HT1080 (cell line): ENCODE measurements at places on chromosomes 16 and 17.

DNA sequence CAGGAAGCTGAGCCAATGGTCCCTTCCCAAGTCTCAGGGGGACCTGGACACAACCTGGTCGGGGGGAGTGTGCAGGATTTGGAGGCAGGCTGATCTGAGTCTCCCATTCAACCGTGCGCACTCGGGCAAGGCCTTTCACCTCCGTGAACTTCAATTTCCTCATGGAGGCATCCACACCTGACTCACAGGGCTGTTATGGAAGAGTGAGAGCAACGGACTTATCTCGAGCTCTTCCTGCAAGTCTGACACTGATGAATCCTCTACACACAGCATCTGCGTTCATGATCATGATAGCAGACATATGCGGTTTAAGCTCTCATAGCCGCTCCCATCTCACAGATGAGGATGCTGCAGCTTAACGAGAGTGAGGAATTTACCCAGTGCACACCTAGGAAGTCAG, 21.6 kb downstream of the TIMM22 start:
- no peak for DNase-seq

DNA sequence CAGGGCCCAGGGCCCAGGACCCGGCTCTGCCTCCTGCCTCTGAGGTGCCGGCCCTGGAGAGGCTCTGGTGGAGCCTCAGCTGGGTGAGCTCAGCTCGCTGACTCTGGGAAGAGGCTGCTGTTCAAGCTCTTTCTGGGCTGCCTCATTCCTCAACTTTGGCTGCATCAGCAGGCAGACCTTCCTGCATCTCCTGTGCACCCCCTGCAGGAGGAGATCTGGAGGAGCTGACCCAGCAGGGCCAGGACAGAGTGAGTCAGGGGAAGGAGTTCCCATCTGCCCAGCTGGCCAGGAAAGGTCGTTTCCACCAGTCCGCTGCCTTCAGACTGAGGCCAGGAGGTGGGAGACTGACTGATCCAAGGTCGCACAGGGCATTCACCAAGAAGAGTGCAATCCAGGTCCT, 10.7 kb downstream of the CRHR1 start:
- peak; percentile 14 for DNase-seq

DNA sequence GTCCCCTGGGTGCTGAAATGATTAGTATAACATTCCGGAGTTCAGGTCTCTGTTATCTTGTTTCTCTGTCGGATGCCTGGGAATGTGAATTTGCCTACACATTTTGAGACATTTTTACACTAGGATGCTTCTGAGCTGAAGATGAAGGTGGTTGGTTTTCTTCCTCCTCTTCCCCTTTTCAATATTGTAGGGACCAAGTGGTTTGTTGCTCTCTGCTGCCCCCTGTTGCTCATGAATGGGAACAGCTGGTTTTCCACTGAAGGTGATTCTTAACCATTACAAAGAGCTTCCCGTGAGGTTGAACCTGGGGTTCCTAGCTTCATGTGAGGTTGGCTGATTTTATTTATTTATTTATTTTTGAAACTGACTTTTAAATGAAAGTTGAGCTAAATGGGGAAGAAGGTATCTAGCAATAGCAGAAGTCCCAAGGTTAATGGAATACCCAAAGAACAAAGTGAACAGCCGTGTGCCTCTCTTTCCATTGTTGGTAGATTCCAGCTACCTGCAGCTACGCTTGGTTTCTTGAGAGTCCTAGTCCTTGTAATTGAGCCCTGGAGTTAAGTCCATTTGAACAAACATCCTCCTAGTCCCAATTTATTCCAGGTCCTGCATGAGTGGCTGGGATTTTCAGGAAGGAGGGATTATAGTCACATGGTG, 983.9 kb upstream of the EEF2KMT start:
- peak; percentile 45 for DNase-seq

DNA sequence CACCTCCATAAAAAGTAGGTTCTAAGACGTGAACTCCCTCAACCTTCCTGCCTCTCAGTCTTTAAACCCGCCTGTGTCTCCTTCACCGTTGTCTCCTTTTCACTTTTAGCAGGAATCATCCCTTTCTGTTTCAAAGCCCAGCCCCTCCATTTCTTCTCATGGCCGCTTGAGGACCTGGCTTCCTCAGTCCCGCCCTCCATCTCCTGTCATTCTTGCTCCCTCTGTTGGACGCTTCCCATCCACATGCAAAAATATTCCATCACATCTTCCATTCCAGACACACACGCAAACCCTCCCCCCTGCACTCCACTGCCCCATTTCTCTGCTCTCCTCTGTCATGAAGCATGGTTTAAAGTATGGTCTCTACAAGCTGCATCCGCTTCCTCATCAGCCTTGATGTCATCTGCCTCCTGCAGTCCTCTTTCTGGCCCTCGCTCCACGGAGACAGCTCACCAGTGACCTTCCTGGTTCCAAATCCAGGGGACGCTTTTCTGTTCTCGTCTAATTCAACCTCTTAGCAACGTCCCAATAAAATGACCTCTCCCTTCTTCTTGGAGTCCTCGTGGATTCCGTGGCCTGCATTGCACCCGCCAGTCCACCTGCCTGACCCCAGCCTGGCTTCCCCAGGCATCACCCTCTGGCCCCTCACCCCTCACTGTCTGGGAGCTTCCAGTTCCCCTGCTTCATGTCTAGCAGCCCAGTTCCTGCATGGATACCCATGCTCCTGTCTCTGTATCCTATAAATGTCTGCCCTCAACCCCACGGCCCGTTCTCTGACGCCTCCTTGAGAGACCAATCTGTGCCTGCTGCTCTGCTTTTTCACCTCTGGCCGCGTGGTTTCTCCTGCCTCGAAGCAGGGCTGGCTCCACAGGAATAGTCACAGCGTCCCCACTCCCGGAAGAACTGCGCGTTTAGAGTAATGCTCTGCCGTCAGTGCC, 26.2 kb downstream of the ANKRD40 start:
- DNase-seq: peak; percentile 86

DNA sequence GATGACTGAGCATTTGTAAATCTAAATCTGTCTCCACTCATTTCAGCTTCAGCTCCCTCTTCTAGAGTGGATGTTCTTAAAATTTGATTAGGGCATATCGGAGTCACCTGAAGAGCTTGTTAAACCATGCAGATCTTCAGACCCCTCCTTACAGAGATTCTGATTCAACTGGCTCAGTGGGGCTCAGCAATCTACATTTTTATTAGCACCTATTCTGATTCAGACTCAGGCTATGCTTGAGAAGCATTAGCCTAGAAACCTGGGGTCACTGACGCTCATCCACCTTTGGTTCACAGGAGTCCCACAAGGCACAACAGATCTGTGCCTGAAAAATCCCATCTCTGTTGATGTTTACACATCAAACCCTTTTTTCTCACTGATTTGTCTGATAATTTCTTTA, 365.6 kb downstream of the GRIN2A start:
- DNase-seq: no peak

GRCh38 chr17:33086878-33087277, 95.2 kb downstream of the SPACA3 start:
- no peak for DNase-seq

DNA sequence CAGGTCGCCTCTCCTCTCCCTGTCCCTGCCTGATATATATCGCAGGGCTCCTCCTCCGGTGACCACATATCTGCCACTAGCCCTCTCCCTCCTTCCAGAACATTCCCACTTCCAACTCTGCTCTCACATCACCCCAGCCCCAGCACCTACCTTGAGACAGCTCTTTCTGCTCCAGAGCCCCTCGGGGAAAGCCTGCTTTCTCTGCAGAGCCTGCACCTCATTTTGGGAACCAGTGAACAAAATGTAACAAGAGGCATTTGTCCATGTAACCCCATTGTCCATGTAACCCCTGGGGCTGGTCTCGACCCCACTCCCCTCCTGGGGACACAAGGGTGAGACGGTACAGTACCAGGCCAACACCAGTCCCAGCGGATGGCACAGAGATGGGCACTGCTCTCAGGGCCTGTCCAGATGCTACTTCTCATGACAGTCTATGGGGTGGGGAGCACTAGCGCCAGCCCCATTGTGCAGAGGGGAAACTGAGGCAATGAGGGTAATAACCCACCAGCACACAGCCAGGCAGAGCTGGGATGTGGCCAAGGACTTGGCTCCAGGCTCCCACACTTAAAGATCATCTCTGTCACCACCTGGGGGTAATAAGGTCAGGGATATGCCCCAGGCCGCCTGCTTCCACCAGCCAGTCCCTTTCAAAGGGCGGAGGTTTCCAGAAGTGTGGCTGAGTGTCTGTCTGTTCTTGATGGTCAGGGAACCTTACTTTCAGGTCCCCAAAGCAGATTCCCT, 42.9 kb downstream of the TBC1D16 start:
- DNase-seq: no peak
